Activated gamma-delta T cell treated with Interleukin-2 at 50 U/mL for 16 hours (primary cell): ENCODE measurements at places on chromosomes 13 and 19.
A peak's percentile ranks its signal among the peaks of the same experiment; 100 is the strongest.

DNA sequence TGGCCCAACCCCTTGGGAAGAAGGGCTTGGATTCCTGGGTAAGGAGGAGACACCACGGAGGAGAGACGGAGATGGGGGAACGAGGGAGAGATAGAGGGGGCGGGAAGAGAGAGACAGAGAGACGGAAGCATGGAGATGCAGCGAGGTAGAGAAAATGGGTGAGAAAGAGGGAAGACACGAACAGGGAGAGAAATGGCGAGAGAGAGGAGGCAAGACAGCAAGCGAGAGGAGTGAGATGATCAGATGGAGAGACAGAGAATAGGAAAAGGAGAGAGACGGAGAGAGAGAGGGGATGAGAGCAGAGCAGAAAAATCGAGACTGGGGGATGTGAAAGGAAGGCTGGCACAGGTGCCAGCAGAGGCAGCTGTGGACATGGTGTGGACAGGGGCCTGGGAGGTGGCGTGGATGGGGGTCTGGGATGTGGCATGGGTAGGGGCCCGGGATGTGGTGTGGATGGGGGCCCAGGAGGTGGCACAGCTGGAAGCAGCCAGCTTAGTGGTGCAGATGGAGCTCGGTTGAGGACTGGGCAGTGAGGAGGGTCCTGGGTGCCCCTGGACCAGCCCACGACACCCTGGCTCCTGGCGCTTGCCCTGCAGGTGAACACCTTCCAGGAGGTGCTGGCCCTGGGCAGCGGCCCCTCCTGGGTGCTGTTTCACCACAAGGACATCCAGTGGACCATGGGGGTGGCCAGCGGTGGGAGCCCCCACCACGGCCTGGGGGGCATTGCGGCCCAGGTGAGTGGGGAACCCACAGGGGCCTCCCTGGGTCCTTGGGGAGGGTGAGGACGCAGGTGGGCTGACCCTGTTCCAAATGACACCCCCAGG is 33.9 kb downstream of the HPN start:
- DNase-seq: no peak

DNA sequence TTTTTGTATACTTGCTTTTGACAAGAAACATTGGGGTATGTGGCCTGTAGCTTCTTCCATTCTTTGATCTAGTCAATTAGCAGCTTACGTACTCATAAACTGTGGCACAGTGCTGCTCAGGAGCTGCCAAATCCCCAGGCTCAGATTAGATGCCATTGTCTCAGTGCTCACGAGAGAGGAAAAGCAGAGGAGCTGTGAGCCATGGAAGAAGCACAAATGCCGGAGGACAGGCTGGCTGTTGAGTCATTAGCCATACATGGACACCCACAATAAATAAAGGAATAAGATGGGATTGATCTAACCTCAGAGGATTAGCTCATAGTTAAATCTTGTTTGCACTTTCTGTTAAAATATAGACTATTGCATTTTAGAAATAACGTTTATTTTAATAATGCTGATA is 121.7 kb downstream of the POSTN start:
- DNase-seq: no peak

DNA sequence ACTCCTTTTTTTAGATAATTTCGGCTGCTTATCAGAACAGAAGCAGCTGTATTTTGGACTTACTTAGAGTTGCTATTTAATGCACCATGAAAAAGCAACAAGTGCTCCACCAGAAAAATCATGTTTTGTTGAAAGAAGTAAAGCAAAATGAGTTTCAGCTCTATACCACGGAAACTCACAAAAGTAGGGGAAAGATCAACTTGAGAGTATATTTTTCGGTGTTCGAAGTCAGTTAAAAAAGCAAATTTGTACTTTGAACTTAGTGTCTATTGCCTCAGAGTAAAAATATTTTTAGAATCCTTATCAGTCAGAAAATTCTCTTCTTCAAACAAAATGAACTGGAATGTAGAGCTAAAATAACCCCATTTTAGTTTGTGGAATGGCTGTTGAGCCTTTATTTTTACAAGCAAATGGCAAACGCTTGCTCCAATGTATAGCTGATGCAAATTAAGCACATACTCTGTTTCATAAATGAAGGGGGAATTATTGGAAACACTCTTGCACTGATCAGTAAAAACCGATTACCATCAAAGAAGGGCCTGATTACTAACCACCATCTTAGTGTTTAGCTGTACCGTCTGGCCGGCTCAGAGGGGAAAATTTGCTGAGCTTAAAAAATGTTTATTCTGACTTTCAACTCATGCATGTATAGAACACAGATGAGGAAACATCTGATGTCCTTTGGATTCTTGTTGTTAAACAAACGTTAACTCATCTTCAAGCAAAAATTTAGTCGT is 540.7 kb downstream of the GPC6 start:
- DNase-seq: no peak

- no peak for DNase-seq
Measured at GRCh38 chr19:5407356-5407755, 47.9 kb upstream of the ZNRF4 start.

- no peak for DNase-seq
Measured at GRCh38 chr19:8320564-8321066, 560 bp downstream of the NDUFA7 start.

DNA sequence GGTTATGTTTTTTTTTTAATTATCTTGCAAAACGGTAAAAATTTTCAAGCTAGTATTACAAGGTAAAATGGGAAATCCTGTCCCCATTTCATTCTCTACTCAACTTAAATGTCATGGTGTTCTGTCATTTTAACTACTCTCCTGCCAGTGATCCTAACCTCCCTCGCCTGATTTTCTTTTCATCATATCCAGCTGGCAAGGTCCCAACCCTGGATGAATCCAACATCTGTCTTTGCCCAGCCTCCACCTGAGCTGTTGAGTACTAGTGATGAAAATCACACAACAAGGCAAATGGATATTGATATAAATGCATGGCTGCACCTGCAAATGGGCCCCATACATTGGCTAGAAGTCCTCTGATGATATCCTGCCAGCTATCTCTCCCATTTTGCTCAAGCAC is 6.9 kb upstream of the CDK8 start:
- DNase-seq: no peak

- peak; percentile 54 for DNase-seq
Measured at GRCh38 chr13:99281811-99282263, 23.7 kb upstream of the GPR18 start.

GRCh38 chr13:112619730-112620631 is 32.0 kb upstream of the TUBGCP3 start:
- DNase-seq: no peak

DNA sequence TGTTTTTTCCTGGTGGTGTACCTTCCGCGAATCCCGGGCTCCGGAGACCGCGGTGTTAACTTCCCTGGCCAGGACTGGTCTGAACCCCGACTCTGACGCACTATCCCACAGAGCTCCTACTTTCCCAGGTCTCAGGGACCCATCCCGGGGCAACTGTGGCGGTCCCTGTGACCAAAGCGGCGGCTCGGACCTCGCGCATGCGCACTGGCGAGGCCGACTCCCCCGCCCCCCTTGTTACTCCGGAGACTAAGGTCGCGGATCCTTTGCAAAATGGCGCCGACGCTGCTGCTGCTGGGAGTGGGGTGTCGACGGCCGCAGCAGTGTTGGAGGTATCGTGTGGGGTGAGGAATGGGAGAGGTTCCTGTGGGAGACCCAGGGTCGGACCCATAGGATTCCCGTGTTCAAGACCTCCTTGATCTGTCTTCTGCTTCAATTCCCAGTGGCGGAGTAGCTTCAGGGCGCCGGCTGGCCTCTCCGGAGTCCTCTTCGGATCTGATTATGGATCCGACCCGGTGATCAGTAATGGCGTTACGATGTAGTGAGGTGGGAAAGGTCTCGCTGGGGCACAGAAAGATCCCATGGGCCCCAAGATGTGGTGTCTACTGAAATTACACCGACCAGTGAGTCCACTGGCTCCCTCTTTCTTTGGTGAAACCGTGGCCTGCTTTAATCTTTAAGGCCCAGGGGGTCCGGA is 66.6 kb upstream of the ZNF527 start:
- DNase-seq: peak; percentile 14

- no peak for DNase-seq
Measured at GRCh38 chr13:113907635-113908617, 44.0 kb upstream of the GAS6 start.

DNA sequence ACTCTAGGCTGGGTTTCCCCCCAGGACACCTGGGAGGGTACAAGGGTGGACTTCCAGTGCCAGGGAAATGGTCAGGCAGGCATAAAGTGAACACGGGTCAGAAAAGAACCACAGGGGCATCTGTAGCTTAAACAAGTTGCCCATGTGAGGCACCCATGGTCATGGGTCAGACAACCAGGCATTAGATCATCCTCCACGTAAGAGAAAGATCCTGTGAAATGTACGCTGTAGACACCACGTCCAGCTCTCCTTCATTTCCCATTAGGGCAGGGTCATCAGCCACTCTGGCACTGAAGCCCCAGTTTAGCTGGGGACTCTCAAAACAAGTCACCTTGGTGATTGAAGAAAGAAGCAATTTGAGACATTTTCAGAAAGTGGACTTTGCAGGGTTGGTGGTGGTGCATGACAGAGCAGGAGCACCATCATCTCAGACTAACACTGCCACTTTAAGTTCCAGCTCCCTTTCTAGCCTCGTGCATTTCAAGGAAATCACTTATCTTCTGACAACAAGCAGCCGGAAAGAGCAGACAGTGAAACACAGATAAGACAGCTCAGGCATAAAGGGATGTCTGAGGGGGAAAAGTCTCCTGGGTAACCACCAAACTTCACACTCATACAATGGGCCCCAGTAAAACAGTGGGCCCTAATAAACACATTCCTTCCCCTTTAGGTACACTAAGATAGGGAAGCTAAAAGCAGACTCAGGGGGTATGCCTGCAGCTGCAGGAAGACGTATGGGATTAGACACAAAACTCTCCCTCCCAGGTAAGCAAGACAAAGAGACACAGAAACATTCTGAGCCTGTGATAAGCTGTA is 16.1 kb upstream of the SIGLEC6 start:
- no peak for DNase-seq

DNA sequence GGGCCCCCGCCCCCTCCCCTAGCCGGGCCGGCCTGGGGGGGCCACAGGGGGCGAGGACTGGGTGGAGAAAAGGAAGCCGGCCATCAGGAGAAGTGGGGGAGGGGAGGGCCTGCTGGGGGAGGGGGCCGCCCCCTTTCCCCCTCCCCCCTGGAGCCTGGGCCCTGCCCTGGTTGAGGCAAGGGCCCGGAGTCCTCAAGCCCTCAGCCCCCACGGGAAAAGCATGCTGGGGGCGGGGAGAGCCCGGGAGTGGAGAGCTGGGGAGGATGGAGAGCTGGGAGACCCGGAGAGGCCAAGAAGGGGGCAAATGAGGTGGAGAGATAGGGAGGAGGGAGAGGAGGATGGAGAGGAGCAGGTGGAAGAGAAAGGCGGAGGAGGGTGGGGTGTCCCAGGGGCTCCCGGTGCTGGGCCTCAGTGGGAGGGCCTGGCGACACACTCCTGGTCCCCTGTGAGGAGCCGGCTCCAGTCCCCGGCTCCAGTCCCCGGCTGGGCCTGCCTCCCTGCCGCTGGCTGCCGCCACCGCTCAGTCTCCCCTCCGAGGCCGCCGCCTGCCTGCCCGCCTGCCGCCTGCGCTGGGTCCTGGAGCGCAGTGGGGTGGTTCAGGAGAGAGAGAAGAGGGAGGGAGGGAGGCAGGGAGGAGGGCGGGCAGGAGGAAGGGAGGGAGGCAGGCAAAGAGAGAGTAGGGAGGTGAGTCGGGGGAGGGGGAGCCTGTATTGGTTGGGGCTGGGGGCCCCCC is at the start of gene GRIK5:
TSS of gene GRIK5 (minus strand) at position 588 of the 733 bp plus-strand sequence. CDS start 4,436 bp downstream, outside the sequence.
- DNase-seq: no peak

- DNase-seq: no peak
Measured at GRCh38 chr13:113745059-113745458, 14.0 kb upstream of the TMEM255B start.

GRCh38 chr13:79939689-79940088 is 401.2 kb downstream of the SPRY2 start:
- no peak for DNase-seq

- DNase-seq: no peak
Measured at GRCh38 chr13:34611671-34612070, 330.4 kb upstream of the NBEA start.

DNA sequence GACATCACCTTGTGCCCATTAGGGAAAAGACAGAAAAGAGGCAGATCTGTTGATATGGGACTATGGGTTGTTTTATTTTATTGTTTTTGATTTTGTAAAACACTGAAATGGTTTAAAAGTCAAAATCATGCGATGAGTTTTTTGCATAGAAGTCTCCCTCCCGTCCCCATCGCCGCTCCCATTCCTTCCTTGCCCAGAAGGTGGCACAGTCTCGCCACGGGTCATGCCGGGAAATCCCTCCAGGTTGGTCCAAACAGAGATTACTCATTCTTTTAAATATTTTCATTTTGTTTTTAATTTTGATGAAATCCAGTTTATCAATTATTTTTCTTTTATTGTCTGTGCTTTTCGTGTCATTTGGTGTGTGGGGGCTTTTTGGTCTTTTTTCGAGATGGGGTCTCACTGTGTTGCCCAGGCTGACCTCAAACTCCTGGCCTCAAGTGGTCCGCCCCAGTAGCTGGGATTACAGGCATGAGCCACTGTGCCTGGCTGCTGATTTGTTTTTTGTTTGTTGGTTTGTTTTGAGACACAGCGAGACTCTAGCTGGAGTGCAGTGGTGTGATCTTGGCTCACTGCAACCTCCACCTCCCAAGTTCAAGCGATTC is 9.2 kb downstream of the PGPEP1 start:
- no peak for DNase-seq

DNA sequence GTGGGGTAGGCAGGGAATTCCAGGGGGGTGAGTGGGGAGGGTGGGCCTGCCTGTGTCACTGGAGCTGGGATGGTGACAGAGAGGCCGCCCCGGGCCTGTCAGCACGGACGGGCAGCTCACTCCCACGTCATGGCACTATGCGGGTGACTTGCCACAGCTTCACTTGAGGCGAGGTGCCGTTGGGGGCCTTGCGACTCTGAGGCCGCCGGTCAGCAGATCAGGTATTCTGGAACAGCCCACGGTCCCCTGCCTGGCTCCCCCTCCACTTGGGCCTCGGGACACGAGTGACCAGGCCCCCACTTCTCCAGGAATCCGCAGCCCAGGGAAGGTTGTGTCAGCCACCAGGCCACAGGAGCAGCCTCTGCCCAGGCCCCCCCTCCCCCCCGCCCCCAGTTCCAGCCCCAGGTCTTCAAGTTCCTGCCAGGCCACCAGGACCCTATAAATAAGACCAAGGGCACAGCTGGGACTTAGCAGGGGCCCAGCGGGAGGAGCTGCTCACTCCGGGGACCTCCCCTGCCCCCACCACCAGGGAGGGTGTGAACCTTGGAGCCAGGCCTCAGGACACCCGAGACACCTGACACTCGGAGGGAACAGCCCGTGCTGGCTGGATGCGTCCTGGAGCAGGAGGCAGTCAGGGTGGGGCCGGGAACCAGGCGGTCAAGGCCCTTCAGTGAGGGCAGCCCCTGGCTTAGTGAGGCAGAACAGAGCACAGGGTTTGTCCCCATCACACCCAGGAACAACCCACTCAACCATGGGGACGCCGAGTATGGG is 2.7 kb upstream of the MIDN start:
- DNase-seq: no peak

DNA sequence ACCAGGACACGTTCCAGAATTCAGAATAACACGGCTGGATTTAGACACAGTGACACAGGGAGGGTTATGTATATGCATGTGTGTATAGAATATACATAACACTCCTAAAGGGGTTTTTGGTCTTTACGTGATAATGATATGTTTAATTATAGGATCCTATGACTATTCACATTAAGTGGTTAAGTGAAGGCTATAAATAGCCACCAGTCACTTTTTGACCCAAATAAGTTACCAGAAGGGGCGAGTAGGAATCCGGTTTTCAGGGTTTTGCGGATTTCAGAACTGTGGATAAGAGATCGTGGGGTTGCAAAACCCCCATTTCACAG is 6.9 kb downstream of the ANGPTL6 start:
- DNase-seq: no peak

GRCh38 chr19:46529622-46530451 is 34.2 kb upstream of the PNMA8B start:
- DNase-seq: peak; percentile 75
